ENCODE measurements at places on chromosomes 7 and 10.

DNA sequence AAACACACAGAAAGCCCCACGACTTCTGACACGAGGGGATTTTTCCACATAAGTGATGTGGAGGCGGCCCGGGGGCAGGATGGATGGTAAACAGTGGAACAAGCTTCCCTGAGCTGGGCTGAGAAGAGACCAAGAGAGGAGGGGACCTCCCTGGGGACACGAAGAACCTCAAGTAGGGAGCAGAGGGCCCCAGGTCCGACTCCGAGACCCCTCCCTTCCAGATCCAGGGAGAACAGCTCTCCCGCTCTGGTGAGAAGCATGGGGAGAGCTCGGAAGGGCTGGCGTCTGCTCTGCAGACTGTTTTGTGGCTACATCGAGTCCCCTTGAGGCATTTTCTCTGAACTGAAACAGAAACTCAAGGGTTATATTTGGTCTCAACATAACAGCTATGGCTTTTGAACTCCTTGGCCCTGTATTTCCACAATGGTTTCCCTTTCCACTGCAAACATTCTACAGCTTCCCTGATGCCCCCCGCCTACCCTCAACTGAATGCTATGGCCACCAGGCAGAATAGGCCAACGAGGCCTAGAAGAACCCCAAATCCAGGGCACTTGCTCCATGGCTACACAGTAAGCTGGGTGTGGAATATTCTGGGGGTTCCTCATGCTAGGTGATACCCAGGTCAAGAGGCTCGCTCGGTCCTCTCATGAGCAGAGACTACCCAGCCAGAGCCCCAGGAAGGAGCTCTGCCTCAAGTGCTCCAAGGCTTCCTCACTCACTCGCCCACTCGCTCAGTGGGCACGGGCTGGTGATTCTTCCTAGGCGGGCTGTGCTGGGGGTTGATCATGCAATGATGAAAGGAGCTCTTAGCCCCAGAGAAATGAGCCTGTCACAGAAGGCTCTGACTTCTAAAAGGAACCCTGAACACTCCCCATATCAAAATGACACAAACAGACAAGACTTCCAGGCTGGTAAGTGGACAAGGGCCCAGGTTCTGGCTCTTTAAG lies 47.5 kb downstream of the FAM53B start:
- DNase-seq, result no peak

GRCh38 chr10:4352414-4352961 lies 473.5 kb upstream of the AKR1E2 start:
- no peak for DNase-seq

- DNase-seq, result no peak
Measured at GRCh38 chr7:82235713-82236112, 207.9 kb downstream of the CACNA2D1 start.

DNA sequence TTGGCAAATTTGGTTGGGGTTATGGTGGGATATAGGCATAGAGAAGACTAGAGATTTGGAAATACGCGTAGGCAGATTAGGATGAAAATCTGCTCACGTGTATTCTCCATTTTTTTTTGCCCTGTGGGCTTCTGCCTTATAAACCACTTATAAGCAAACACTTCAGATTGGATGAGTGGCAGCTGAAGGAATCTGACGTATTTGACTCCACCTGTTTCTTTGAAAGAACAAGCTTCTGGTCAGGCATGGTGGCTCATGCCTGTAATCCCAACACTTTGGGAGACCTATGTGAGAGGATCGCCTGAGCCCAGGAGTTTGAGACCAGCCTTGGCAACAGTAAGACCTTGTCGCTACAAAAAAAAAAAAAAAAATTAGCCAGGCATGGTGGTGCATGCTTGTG lies 5.1 kb downstream of the STK31 start:
- DNase-seq, result no peak

GRCh38 chr10:43190775-43191174 lies 52.5 kb downstream of the CSGALNACT2 start:
- DNase-seq, result no peak

DNA sequence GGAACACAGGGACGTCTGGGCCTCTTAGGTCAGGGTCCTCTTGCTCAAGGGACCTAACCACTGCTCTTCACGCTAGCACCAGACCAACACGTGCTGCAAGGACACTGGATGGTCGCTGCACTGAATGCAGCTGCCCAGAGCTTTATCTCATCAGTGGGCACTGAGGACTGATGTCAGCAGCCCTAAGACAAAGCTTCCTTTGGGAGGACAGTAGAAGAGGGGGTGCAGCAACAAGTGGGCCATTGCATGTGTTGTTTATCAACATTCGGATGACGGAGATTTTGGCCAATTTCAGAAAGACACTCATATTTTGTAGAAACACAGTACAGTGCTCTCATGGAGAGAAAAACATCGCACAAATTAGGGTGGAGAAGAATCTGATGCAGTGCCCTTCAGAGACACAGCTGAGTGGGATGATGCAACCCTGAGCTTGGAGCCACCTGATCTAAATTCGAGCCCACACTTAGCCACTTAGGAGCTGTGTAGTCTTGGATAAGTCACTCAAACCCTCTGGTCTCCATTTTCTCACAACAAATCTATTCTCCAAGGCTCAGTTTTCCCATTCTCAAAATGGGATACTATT lies 1.7 kb downstream of the OPALIN start:
- no peak for DNase-seq

DNA sequence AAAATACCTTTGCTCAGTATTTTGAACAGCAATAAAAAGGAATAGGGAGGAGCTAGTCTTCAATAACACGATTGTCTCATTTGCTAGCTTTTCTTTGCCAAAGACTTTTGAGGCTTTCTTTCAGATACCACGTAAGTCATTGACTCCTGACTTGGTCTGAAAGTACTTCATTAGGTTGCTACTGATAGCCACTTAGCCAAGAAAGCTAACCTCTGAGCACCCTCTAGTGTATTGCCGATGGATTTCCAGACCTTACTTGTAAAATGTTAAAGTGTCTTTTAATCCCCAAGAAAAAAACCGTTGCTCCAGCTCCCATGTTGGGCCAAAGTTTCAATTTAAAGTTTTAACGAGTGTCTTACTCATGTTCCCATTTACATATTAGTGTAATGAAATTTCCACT lies 63.4 kb upstream of the STRIP2 start:
- DNase-seq, result no peak

GRCh38 chr7:20240080-20240926 lies 23.1 kb upstream of the MACC1 start:
- no peak for DNase-seq

DNA sequence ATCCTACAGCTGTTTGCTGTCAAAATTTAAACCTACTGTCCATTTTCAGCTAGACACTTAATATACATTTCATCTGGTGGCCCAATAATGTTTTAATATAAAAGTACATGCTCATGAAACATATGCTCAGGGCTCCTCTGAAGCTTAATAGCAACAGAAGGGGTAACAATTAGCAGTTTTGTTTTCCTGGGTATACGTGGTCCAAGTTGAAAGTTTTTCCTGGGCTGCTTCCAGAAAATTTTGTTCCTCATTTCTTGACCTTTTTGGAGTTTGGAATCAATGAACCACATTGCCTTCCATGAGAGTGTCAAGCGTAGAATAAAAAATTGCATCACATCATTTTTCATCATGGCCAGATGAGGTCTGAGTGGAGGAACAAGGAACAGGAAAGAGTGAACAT lies 537.3 kb upstream of the MGMT start:
- DNase-seq, result no peak

- DNase-seq, result no peak
Measured at GRCh38 chr7:16399916-16400892, 21.1 kb downstream of the CRPPA start.

DNA sequence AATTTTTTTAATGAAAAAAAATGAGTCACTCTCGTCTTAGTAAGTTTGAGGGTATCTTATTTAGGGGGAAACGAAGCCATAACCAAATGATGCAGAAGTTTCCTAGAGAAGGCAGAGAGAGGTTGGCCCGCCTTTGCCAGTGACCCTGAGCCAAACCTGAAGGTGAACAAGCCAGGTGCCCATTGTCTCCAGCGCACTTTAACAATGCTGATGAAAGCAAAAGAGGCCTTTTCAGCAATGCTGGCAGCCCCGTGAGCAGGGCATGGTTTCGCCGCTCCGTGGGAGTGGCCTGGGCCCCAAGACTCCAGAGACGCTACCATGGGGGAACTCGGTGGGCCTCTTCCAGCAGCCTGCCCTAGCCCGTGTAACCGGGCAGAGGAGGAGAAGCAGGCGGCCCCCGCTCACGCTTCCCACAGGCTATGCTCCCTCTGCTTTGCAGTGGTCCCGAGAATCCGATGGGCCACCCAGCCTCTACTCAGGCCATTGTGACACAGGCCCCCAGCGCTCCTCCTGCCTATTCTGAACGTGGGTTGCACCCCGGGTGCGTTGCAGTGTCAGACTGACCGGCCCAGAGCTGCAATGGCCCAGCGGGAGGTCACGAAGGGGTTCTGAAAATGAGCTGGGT lies 14.0 kb upstream of the UNCX start:
- no peak for DNase-seq

- no peak for DNase-seq
Measured at GRCh38 chr10:126087153-126087680, 190.9 kb downstream of the FANK1 start.

GRCh38 chr7:89077992-89078391 lies 282.5 kb upstream of the TEX47 start:
- no peak for DNase-seq

- DNase-seq, result peak; percentile 12
Measured at GRCh38 chr7:96075510-96076349, 246.2 kb downstream of the SLC25A13 start.

DNA sequence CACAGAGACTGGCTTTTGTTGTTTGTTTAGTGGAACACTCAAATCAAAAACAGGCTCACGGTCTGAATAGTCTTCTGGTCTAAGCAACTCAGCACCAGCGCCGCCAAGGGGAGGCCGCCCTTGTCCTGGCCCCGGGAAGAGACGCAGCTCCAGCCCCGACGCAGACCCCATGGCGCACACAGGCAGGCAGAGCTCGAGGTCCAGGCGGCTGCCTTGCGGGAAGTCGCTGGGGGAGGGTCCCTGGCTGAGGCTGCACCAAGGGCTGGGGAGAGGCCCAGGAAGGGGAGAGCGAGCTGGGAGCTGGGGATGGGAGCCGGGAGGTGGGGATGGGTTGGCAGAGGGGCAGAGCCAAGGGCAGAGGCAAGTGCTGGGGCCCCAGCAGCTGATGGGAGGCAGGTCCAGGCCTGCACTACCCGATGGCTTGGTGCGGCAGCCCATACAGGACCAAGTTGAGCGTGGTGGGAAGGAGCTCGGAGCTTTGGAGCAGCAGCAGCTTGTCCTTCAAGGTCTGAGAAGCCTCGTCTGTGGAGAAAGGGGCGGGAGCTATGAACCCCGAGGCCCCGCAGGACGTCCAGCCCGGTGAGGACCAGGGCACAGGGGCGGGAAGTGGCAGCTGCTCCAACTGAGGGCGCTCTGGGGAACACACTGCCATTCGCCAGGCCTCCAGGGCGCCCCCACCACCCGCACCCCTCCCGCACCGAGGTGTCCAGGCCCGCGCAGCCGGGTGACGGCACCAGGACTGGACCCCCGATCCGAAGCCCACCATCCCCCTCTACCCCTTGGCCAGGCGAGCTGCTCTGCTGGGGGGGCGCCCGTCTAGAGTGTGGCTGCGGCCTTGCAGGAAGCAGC lies 22.7 kb upstream of the NKX6-2 start:
- no peak for DNase-seq

- no peak for DNase-seq
Measured at GRCh38 chr7:27158436-27159265, 2.2 kb upstream of the HOXA7 start.

DNA sequence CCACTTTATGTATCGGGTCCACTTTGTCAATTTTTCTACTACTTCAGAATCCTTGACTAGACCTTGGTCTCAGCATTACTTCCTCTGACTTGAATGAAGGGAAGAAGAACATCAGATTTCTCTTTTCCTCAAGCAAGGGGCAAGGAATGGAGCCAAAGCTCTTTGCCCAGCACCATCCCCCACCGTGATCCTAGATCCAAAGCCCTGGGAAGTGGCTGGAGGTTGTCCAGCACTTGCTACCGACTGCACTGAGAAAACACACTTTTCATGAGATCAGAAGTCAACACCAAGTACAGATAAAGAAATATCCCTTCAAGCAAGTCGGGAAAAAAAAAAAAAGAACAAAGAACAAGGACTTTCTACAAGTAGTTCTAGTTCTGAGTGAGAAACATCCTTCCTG lies 102.1 kb upstream of the DDC start:
- no peak for DNase-seq

GRCh38 chr7:101173752-101174244 lies 6.3 kb downstream of the NAT16 start:
- no peak for DNase-seq

DNA sequence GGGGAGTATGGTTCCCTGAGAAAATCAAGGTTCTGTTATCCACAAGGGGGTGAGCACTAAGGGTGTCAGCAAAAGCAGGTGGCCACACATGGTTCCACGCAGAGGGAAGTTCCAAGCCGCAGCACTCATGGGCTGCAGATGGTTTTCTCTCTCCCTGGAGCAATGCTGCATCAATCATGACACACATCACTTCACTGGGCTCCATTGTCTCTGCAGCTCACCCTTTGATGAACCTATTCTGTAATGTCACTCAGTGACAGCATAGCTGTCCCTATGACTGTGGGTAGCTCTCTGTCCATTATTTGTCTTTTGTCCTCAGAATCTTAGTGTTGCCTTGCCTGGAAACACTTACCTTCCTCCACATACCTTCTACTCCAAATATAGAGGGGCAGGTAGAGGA lies 34.8 kb downstream of the LRRC18 start:
- no peak for DNase-seq

DNA sequence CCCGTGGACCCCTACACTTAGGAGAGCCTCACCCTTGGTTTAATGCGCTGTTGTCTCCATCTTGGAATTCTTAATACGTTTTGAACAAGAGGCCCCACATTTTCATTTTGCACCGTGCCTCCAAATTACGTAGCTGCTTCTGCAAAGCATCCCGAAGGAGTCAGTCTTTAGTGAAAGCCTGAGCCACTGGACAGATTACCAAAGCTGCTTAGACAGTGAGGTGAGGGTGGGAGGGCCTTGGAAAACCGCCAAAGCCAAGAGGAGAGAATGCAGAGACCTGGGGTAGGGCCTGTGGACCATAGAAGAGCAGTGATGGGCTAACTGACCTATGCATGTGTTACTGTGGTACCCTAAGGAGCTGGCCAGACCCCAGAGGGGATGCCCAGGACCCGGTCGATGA lies 4.2 kb upstream of the TCAF1 start:
- no peak for DNase-seq

- no peak for DNase-seq
Measured at GRCh38 chr10:9577746-9578145, 1439.9 kb upstream of the CELF2 start.

DNA sequence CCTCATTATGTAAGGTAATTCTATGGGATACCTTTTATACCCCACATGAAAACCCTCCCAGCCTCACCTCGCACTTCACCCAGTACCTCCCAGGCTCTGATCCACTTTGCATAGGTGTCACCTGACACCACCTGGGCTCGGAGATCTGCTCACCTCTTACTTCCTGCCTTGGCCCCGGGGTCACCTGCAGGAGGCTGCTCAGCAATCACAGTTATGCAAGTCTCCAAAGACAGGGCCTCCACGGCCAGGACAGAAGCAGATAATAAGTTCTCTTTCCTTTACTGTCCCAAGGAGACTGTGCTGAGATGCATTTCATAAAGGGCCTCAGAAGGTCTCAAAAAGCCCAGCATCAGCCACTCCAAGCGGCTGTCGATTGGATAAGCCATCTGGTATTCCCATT lies 112.4 kb upstream of the PPP2R2D start:
- no peak for DNase-seq

Measured in stimulated activated CD8-positive, alpha-beta memory T cell treated with anti-CD3 and anti-CD28 coated beads, Interleukin-4, amount 100 ng/mL, for 24 hours (primary cell).